Stimulated activated CD8-positive, alpha-beta memory T cell treated with anti-CD3 and anti-CD28 coated beads, Interleukin-12 subunit alpha, Interleukin-12 subunit beta, amount 100 ng/mL, for 4 hours (primary cell): ENCODE measurements at places on chromosomes 1 and 21.

DNA sequence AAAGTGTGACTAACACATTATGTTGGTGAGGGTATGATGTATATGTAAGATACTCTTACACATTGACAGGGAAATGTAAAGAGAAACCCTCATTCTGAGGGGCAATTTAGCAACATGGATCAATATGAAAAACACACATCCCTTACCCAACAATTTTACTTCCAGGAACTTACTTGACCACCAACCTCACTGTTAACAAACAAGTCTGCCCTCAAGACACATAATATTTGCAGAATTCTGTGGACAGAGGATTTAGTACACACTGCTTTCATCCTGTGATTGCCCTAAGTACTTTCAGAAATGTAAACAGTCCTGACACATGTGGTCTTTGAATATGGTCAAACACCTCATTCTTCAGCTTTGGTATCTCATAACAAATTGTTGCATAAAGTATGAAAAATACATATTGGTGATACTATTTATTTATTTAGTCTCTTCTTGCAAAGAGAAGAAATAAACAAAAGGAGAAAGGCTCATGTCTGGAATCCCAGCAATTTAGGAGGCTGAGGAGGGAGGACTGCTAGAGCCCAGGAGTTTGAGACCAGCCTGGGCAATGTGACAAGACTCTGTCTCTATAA is 6.9 kb downstream of the USP48 start:
- DNase-seq = no peak

DNA sequence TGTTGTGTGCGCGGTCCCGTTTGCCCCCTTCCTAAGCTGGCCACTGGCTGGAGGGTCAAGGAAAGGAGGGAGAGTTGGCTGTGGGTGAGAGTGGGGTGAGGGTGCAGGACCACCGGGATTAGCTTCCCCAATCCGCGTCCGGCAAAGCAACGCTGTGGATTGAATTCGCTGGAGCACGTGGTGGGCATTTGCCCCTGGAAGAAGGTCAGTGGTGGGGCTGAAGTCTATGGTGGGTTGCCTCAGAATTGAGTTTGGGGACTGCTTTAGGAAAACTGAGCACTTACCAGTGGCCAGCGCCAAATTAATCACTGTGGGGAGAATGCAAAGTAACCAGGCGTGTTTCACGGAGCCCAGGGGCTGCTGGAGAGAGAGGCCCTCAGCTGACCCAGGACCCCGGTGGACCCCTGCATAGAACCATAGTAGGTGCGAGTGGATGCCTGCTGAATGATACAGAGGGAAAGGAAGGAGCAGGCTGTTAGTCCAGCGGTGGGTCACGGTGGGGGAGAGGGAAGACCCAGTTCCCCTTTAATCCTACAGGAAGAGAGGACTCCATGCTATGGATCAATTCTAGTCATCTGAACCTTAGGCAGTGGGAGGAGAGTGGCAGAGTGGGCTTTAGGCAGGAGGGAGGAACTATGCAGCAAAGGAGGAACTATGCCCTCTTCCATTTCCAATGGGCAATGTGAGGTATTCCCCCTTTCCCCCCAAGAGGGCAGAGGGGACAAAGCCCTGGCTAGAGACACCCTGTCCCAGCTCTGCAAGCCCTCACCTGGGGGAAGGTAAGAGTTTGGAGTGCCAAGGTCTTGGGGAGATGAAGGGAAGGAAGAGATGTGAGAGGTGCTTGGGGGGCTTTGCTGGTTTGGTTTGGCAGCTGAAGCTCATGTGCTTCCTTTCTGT is 1.2 kb downstream of the TNFRSF8 start:
- no peak for DNase-seq

GRCh38 chr1:80218112-80218511 is 1211.6 kb upstream of the ADGRL4 start:
- DNase-seq = no peak

- DNase-seq = no peak
Measured at GRCh38 chr1:214332946-214333798, 52.2 kb downstream of the SMYD2 start.

- no peak for DNase-seq
Measured at GRCh38 chr1:175129644-175129996, 62.0 kb downstream of the TNN start.

DNA sequence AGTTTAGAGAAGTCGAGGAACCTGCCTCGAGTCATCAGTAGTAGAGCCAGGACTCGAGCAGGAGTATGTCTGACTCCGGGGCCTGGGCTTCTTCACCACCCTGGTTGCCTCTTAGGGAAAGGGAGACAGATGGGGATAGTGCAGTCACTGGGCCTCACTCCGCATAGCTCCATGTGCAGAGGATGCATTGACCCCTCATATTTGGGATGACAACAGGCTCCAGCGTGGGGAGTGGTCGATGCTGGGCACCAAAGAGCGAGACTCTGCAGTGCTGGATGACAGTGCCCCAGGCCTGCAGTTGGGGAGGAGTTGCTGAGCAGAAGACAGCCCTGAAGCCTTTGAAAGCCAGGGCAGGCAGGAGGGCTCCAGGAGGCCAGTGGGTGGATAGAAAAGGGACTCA is 20.8 kb upstream of the TENT5C start:
- DNase-seq = no peak

DNA sequence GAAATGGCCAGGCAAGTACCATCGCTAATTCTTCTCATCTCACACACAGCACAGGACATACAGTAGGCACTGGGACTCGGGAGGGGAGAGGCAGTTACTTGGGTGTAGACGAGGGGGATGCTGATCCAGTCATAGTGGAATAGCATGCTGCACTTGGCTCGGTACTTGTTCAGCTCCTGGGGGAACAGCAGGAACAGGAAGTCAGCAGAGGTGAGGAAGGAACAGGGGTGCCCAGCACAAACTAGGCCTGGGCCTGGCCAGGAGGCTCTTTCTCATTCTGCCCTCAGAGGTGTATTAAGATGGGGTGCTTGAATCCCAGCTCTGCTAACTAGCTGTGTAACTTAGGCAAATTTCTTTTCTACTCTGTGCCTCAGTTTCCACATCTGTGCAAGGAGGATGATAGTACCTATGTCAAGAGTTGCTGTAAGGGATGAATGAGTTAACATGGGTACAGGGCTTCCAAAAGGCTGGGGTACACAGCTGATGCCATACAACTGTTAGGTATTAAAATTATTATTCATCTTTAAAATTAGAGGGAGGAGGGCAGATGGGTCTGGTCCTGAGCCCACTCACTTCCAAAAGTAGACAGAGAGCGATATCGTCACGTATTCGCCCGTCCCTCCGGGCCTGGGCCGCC is 2.4 kb downstream of the BEST4 start:
- no peak for DNase-seq

- DNase-seq = no peak
Measured at GRCh38 chr1:64920941-64921589, 45.3 kb downstream of the JAK1 start.

DNA sequence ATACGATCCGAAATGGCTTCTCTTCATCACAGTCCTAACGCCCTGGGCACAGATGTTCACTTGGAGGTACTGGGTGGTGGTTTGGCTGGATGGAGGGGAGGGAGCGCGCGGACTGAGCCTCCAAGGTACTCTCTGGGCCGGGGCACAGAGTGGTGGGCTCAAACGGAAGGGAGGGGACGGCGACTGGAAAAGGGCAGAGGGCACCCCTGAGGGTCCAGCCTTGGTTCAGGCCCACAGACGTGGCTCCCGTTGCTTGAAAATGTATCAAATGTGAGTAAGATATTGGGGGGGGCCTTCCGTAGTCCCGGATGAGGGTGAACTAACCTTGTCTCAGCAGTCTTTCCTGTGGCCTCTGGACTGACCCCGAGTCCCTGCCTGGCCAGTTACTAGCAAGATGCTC is 463 bp downstream of the IL12RB2 start:
- no peak for DNase-seq

DNA sequence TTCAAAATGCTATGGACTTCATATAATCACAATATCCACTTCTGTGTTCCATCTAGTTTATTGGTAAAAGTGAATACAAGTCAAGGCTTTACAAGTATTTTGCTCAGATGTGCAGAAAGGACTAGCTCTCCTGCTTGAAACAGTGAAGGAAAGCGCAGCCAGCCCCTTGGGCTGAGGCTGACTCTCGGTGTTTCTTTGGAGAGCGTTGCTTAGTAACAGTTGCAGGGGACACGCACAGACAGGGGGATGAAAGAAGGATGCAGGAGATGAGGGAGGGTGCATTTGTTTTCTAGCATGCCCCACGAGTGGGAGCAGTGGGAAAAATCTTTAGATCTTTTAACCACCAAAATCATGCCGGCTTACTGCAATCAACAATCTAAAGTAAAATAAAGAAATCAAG is 9.1 kb downstream of the PYCR2 start:
- no peak for DNase-seq

DNA sequence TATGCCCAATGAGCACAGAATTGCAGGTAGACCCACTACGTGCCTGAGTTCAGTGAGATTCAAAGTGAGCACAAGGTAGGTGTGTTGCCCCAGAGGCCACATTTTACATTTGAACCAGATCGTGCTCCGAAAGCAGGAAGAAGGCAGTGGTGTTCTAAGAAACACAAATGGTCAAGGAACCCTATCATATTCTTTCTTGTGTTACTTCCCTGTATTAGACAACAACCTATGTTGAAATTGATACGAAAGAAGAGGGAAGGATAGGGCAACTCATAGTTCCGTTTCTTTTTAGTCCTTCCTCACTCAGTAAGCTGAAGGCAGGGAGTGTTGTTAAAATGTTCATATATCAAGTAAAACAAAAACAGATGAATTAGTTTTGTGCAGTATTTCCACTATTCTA is 33.9 kb downstream of the OLFML2B start:
- no peak for DNase-seq

DNA sequence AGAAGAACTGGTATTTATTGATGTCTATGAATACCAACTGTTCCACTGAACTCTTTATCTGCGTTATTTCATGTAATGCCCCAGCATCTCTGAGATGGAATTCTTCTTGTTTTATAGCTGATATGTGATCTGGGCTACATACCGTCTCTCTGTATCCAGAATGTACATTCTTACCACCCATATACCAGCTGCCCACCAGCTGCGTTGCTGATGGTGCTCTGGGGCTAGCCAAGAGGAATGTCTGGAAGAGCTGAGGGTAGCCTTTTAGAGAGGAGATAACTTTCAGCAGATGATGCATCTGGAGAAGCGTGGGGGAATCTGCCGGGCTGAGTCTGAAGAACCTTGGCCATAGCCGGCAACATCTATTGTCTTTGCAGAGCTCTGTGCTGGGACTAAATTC is 137.5 kb downstream of the RYR2 start:
- no peak for DNase-seq

- DNase-seq = no peak
Measured at GRCh38 chr1:22428672-22429071, 23.0 kb upstream of the ZBTB40 start.

- no peak for DNase-seq
Measured at GRCh38 chr21:26967062-26967913, at the start of gene ADAMTS5. Gene ADAMTS5 (minus strand): TSS chr21:26967088. CDS start chr21:26966391, 697 bp downstream.

DNA sequence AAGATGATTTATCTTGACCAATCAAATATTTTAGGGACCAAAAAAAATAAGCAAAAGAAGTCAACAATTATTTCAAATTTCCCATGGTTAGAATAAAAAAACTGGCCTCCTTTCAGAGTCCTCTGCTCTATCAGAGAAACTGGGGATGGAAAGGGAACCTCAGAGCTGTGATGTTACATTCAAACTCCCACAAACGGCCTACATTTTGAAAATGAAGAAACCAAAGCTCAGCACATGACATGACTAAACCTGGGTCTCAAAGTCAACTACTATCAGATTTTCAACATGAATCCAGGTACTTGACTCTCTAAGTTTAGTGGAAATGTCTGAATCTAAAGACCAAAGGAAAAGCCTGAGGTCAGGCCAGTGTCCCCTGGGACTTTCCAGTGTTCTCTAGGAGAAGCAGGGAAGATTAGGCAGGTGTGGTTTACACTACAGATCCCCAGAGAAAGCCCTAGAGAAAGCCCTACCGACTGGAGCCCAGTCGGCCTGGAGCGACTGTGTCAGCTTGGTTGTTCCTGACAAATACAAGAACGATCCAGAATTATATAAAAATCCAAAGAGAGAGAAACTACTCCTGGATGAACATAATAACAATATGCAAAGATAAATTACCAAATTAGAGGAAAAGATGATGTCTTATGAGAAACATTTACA is 24.8 kb downstream of the JAK1 start:
- DNase-seq = no peak

DNA sequence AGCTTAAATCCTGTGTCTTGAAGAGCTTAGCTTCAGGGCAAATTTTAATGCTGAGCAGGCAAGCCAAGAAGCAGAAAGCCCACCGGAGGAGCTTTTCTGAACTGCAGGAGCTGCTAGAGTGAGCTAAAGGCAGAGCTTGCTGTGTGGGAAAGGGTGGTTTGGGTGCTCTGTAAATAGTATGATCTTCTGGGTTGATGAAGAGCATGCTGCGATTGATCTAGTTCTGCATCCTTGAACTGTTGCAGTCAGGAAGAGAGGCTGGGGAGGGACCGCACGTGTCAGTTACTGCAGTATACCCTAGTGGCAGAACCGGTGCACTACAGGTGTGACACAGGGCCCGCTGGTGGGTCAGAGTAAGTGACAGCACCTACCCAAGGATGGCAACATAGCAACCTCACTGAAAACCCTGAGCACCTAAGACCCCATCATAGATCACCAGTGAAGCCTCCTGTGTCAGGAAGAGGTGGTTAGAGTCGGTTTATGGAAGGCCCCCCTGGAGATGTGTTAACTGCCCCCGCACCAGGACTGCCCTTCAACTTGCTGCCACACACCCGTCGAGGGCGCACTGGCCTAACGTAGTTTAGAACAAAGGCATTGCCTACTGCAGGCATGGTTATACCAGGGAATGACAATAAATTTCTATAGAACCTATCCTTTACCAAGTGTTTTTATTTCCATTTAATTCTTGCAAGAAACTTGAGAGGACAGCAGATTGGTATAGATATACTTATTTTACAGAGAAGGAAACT is 146.0 kb upstream of the KIAA0040 start:
- peak; percentile 7 for DNase-seq

DNA sequence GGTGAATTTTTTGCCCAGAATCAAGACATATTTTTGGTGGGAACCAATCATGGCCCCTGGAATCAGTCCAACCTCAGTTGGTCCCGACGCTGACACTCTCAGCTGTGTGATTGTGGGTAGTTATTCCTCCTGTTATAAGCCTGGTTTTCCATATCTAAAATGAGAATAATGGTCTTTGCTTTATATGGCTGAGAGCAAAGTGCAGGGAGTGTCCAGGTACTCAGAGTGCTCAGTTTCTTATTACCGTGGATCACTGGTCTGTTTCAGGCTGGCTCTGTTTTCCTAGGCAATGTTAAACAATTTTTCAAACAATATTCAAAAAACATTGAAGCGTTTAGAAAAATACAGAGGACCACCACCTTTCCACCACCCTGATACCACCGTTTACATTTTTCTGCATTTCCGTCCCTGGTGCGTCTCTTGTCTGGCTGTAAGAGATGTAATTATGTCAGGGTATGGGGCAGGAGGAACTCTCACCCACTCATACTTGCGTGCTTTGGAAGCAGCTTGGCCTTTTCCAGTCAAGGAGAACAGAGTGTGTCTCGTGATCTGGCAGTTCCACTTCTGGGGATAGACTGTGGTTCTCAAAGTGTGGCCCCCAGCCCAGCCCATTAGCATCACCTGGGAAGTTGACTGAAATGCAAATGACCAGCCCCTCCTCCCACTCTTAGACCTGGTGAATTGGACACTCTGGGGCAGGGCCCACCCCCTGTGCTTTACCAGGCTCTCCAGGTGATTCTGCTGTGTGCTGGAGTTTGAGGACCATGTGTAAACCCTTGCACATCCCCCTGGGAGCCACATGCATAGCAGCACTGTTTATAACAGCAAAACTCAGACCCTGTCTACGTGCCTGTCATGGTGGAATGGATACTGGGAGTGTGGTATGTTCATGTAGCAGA is 6.8 kb downstream of the MX1 start:
- no peak for DNase-seq

GRCh38 chr1:153539395-153540093 is 1.2 kb downstream of the S100A5 start:
- no peak for DNase-seq
